Ecto neural progenitor cell (in vitro differentiated cells): ENCODE measurements at places on chromosomes 3 and 15.
A peak's percentile ranks its signal among the peaks of the same experiment; 100 is the strongest.

- DNase-seq: no peak
Observed at GRCh38 chr3:39315420-39315819, 14.1 kb upstream of the CCR8 start.

GRCh38 chr15:67836955-67837354 is 2.9 kb downstream of the RNU6-1 start:
- DNase-seq: no peak

- DNase-seq: peak; percentile 81
Observed at GRCh38 chr15:84654689-84655453, 788 bp upstream of the WDR73 start.

- DNase-seq: no peak
Observed at GRCh38 chr3:177041730-177042551, 155.3 kb downstream of the TBL1XR1 start.

GRCh38 chr3:22101811-22102210 is 350.8 kb upstream of the ZNF385D start:
- DNase-seq: no peak

DNA sequence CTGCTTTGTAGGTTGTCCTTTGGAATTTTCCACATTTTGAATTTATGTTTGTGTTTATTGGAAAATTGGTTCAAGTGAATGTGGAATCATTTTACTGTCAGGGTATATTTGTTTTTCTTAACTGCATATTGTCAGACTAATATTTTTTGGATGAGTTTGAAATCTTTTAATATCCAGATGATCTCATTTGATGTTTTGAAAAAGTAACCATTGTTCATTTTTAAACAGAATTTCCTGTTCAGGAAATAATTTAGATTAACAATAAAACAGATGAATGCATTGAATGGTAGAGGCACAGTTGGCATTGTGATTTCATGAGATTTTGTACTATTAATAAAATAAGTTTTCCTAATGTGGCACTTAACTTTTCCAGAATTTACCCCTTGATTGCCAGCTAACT is 15.5 kb downstream of the TRAK1 start:
- DNase-seq: no peak

DNA sequence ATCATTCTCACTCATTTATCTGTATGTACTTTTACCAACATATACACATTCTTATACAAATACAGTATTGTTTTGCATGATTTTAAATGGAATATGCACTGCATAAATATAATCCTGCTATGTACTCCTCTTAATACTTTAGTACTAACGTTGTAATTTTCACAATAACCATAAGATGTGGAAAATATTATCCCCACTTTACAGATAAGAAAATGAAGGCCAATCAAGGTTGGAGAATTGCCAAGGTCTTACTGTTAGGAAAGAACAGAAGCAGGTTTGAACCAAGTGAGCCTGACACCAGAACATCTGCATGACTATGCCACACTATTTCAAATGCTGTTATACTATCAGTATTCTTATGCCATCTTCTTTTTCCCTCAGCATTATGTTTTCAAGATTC is 32.9 kb downstream of the BCL2A1 start:
- DNase-seq: no peak

DNA sequence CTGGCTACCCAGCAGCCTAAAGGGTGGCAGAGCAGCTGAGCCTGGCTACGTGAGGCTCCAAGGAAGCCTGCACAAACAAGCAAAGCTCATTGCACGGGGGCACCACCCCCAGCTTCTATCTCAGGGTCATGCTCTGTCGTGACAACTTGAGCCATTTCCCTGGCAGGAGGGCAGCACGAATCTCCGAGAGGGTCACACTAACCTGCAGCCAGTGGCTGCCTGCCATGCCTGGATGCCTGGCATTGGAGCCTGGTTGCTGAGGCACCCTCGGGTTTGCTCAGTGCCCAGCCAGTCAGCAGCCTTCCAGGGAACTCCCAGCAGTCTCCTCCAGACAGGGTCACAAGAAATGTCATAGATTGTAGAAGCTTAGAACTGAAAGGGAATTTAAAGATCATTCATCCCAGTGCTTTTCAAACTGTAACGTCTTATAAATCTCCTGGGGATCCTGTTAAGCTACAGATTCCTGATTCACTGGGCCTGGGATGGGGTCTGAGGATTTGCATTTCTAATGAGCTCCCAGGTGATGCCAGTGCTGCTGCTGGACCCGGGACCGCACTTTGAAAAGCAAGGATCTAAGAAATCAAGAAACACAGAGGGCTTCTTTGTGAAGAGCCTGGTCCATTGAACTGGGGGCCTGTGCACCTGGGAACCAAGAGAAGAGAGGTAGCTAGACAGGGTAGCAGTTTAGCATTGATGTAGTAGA is 48.4 kb downstream of the TMEM266 start:
- peak; percentile 56 for DNase-seq

GRCh38 chr3:171057072-171057471 is 30.6 kb upstream of the SLC2A2 start:
- DNase-seq: no peak

DNA sequence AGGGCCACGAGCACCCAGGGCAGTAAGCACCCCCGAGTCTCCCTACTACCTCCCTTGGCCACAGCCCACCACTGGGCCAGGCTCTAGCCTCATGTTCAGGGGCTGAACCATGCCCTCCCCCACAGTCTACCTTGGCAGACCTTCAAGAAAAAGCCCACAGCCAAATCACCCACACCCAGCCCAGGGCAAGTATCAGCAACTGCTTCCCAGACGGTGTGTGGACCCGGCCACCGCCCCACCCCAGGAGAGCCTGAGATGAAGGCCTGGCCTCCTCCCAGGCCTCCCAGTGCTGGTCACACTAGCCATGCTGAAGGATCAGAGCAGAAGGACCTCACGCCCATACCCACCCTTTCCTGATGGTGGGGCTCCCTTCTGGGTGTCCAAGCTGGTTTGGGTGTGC is 92.0 kb upstream of the LINGO1 start:
- DNase-seq: no peak

- peak; percentile 37 for DNase-seq
Observed at GRCh38 chr3:127417709-127418559, 130.1 kb upstream of the PRR20G start.

GRCh38 chr3:32551087-32551486 is 19.6 kb downstream of the DYNC1LI1 start:
- no peak for DNase-seq

GRCh38 chr3:153096731-153097131 is 65.3 kb upstream of the RAP2B start:
- DNase-seq: no peak

- no peak for DNase-seq
Observed at GRCh38 chr3:40718681-40719080, 193.9 kb downstream of the ZNF621 start.

GRCh38 chr3:52021489-52022268 is 26.0 kb upstream of the RPL29 start:
- no peak for DNase-seq

DNA sequence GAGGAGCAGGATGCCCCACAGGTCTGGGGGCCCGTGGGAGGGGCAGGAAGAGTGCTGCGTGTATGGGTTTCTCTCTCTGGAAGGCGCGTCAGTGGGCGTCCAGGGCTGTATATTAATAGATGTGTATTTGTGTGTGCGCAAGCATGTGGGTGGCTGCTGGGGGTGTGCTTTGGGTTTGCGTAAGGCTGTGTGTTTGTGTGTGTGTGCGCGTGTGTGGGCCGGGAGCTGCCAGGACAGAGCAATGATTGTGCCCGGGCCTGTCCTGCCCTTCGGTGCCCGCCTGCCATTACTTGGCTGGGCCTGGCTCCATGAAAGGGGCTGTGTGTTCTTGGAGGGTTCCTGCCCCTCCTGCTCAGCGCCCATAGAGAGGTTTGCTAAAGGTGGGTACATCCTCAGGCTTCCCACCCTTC is 16.3 kb downstream of the CSPG4 start:
- no peak for DNase-seq

- DNase-seq: no peak
Observed at GRCh38 chr3:137111497-137111896, 153.7 kb downstream of the IL20RB start.

DNA sequence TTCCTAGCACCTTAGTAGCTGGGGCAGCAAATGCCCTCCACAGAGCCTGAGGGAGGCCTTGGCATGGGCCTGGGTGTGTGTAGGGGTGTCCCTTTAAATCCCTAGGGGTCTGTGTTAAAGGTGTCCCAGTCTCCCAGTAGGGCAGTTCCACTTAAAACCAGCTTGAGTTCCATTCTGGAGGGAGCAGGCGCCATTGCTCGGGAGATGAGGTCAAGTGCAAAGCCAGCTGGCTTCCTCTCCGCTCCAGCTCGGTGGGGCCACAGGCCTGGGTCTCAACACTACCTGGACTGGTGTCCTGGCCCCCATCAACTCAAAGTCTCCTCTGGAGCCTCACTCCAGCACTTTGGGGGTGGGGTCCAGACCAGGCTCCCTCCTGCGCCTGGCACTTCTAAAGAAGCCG is 25.2 kb downstream of the FEM1B start:
- no peak for DNase-seq

DNA sequence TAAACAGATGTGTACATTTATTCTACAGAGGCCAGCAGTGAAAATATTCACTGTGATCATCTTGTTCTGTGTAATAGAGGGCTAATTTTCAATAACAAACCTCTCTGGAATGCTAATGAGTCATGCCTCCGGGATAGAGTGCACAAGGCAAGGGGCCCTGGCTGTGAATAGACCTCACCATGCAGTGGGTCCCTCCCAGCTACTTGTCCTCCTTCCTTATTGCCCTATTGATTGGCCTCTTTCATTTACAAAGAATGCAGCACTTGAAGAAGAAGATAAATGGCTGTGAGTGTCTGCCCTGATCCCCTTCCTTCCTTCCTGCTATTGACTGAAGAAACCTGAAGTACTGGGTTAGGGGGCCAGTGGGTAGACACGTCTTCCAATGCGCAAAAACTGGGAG is 436.3 kb downstream of the WDR72 start:
- DNase-seq: peak; percentile 23

DNA sequence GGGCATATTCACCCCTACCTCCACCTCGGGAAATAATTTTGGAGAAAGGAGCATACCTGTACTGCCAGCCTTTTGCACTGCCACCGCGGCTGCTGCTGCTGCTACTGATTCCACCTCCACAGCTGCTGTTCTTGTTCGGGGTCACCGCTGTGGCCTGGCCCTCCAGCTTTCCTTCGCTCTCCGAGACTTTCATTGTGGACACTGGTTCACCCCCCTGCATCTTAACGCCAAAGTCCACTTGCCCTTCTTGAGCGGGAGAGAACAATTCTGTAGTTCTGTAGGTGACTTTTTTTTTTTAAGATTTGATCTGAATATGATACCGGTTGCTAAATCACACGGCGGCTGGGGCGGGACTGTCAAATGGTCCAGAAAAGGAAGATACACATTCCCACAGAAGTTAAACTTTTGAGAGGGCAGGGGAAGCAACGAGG is 701 bp downstream of the OSBPL11 start:
- DNase-seq: peak; percentile 58

DNA sequence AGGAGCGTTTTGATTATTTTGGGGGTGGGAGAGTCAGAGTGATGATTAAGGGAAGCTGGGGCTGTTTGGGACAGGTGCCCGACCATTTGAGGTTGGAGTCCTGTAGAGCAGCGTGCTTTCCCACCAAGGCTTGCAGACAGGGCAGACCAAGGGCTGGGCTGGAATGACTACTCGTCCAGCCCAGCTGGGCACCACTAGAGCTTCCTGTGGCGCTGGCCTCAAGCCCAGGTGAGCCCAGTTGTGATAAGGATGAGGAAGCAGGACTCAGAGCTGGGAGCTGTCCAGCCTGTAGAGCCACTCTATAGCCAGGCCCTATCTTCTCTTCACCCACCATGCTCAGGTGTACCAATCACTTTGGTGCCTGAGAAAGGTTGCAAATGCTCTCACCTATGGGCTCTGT is 75.8 kb upstream of the ACAN start:
- DNase-seq: no peak

- no peak for DNase-seq
Observed at GRCh38 chr3:14412831-14413380, 10.5 kb downstream of the SLC6A6 start.

DNA sequence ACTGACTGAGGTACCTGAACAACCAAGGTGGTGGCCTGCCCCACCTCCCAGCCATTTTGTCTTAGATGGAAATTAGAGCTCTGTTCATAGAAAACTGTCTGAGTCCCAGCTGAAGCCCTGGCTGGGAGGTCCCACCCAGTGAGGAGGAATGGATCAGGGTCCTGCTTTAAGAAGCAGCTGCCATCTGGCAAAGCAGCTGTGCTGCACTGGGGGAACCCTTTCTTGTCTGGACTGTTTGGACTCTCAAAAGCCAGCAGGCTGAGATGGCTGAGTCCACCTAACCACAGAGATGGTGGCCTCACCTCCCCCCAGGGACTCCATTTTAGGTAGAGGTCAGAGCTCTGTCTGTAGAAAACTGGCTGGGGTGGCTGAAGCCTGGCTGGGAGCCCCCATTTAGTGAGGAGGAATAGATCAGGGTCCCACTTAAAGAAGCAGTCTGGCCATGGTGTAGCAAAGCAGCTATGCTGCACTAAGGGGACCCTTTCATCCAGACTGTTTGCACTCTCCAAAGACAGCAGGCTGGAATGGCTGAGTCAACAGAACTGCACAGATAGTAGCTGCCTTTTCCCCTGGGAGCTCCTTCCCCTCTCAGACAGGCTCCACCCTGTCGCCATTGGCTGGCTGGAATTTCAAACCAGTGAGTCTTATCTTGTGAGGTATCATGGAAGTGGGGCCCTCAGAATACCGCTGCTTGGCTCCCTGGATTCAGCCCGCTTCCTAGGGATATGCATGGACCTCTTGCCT is 116.9 kb downstream of the EPHA6 start:
- no peak for DNase-seq

DNA sequence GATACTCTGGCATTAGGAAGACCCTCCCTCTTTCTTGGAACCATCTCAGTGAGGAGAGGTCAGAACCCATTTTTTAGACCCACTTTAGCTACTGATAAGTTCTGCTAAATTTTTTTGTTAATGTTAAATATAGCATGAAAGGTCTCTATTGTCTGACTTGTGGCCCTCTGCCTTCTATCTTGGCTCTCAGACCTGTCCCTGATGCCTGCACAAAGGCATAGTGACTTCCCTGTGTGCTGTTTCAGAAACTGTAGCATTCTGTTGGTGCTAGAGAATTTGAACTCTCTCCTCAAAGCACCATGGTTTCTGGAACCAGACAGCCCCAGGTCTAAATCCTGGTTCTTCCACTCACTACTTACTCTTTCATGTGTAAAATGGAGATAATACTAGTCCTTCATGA is 15.4 kb downstream of the MAPKBP1 start:
- no peak for DNase-seq

DNA sequence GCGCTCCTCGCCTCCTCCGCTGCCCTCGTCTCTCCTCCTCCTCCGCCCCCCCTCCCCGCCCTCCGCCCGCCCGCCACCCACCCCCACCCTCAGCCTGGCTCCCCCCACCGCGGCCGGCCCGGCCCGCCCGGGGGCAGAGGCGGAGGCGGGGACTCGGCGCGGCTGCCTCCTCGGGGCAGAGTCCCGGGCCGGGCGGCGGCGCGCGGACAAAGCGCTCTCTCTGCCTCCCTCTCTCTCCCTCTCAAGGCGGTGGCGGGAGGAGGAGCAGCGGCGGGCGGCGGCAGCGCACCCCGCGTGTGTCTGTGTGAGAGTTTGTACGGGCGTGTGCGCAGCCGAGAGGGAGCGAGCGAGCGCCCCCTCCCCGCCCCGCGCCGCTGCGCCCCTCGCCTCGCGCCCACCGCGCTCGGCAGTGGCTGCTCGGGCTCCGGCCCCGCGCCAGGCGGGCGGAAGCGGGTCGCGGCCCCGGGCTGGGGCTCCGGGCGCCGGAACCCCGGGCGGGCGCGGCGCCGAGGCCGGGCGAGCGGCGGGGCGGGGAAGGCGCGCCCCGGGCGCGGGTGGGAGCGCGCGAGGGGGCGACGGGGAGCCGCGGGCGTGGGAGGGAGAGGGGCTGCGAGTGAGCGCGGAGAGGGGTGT is at the start of gene IGF2BP2:
IGF2BP2 (minus strand) TSS at position 37 of the 633 bp plus-strand sequence. CDS start 82 bp downstream, outside the sequence.
- DNase-seq: peak; percentile 92

- DNase-seq: no peak
Observed at GRCh38 chr15:70299931-70300869, 202.5 kb upstream of the TLE3 start.

- DNase-seq: no peak
Observed at GRCh38 chr15:70202756-70203155, 105.0 kb upstream of the TLE3 start.
